ENCODE measurements at places on chromosomes 5 and 9. TPM values are rescaled to one million over a fixed set of nuclear protein-coding genes. Genes with fewer than 3 reads are reported as not detected.

DNA sequence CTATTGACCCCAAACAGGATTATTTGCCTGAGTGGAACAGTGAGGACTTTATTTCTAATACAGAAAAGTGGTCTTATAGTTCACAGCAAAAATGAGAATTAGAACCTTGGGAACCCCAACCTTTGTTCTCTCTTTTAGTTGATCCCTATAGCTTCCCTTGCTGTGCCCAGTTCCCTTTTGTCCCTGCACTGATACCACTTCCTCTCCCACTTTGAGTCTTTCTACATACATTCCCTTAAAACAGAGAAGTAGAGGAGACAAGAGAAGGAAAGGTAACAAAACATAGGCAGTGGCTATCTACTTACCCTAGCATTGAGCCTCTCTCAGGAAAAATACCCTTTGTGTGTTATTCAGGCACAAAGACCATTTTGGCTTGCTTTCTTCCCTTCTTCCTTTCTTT is 246.4 kb downstream of the FAM114A2 start:
- no peak for DNase-seq

The DIRAS2 gene
- 8.6 TPM for total RNA-seq

- no peak for DNase-seq
Measured at GRCh38 chr9:5593904-5594303, 35.0 kb upstream of the RIC1 start.

The KCNV2 gene
- total RNA-seq: not detected

- DNase-seq: no peak
Measured at GRCh38 chr5:157197086-157197485, 16.4 kb downstream of the ITK start.

The OR1J2 gene
- not detected for total RNA-seq

- no peak for DNase-seq
Measured at GRCh38 chr5:161847941-161848391, at the start of gene GABRA1. GABRA1 (plus strand) TSS chr5:161848120; CDS start chr5:161850811, 2,691 bp downstream.

GRCh38 chr9:109002141-109002540 is 11.2 kb downstream of the CTNNAL1 start:
- no peak for DNase-seq

DNA sequence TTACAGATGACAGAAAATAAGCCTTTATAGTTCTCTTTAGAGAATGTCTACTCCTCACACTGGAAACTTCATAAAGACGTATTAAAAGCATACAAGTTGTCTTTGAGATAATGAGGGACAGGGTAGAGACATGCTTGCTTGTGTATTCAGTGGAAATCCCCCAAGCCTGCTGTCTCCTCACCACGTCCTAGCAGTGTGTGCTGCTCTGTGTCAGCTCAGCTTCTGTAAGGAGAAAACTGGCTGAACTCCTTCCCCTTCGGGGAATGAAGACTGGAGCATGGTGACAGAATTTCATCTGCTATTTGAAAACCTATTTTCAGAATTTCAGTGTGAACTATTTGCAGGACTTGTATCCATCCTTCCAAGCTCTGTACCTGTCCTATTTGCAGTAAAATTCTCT is 9.4 kb downstream of the OR2V2 start:
- DNase-seq: no peak

DNA sequence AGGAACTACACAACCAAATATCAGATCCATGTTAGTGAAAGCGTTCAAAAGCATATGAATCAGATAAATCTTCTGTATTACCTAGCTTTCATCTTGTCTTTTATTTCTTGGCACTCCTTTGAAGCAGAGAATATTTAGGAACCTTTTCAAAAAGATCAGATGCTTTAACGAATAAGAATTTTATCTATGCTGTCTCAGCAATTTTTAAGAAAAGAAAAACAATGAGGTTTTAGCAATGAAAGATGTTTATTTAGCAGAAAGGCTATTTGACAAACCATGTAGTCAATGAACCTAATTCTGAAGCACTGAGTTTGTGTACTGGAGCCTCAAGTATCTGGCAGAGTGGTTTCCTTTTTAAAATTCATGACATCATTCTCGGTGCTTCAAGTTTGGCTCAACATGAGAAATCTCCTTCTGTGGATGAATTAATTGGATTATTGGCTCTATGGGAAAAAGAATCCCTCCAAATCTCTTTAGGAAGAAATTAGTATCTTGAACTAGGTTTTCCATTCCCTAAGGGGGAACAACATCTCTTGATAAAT is 534.7 kb downstream of the CAAP1 start:
- DNase-seq: no peak

- no peak for DNase-seq
Measured at GRCh38 chr5:127647361-127647958, 1.4 kb upstream of the CTXN3 start.

The SLC36A2 gene
- total RNA-seq: not detected

DNA sequence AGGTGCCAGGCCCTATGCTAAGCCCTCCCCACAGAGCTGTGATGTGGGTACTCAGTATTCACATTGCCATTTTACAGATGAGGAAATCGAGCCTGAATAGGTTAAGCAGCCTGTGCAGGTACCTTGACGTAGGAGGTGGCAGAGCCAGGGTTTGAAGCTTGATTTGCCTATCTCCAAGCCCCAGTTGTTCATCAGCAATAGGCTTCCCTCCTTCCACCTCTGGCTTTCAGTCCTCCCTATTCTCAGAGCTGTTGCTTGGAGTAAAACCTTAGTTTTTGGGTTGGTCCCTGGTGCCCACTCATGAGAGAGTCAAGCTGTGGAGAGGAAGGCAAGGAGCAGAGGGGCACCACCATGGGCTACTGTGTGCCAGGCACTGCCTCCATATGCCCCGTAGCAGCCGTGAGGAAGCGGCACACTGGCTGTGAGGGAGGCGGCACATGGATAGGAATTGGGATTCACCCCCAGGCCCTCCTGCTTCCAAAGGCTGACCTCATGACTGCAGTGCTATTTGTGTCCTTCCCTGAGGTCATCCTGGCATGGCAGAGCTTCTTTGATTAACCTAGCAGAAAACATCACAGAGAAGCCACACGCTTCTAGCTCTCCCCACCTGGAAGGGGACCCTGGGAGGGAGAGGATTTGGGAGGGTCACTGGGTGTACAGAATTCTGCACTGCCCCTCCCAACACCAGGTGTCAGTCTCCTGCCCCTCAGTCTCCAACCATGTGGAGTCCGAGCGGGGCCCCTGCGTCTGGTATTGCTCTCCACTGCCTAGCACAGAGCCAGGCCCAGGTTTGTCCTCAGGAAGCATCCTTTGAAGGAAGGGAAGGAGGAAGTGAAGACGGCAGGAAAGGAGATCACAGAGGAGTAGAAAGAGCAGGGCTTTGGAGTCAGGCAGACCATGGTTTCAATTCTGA is 109.8 kb downstream of the RGS3 start:
- DNase-seq: no peak

- no peak for DNase-seq
Measured at GRCh38 chr9:130952065-130952762, 13.2 kb upstream of the FIBCD1 start.

DNA sequence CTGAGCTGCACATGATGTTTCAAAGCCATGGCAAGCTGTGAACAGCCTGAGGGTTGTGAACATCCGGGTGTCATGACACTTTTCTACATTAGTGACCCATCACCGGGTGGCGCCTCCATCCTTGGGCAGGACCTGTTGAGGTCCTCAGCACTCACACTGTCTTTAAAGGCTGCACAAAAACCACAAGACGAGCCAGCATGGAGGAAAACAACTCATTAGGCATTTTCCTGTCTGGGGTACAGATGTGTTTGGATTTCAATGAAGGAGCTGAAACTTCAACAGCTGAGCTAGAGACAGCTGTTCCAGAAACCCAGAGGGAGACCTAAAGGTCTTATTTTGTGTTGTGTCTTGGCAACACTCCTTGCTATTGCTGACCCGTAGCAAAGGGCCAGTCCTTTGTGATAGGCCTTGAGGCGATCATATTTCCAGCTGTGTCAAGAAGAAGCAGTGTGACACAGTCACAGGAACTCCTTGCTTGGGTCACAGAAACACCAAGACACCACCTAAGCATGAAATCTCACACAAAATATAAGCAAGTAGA is 151.8 kb upstream of the VLDLR start:
- peak; percentile 23 for DNase-seq

GRCh38 chr9:80233102-80233843 is 661.5 kb downstream of the TLE4 start:
- DNase-seq: no peak

- DNase-seq: no peak
Measured at GRCh38 chr5:159341145-159341544, 10.9 kb upstream of the IL12B start.

GRCh38 chr5:179008667-179009066 is 13.5 kb upstream of the GRM6 start:
- DNase-seq: no peak

- no peak for DNase-seq
Measured at GRCh38 chr9:70133253-70134208, 89.9 kb downstream of the MAMDC2 start.

The MARCOL gene
- total RNA-seq: not detected

GRCh38 chr5:89942171-89942570 is 467.4 kb downstream of the CETN3 start:
- DNase-seq: no peak

The LIFR gene
- total RNA-seq: 13.7 TPM

The TERT gene
- total RNA-seq: 0.03 TPM

- DNase-seq: no peak
Measured at GRCh38 chr9:89022902-89023301, 31.6 kb downstream of the S1PR3 start.

- peak; percentile 31 for DNase-seq
Measured at GRCh38 chr5:24381861-24382489, 262.8 kb downstream of the CDH10 start.

DNA sequence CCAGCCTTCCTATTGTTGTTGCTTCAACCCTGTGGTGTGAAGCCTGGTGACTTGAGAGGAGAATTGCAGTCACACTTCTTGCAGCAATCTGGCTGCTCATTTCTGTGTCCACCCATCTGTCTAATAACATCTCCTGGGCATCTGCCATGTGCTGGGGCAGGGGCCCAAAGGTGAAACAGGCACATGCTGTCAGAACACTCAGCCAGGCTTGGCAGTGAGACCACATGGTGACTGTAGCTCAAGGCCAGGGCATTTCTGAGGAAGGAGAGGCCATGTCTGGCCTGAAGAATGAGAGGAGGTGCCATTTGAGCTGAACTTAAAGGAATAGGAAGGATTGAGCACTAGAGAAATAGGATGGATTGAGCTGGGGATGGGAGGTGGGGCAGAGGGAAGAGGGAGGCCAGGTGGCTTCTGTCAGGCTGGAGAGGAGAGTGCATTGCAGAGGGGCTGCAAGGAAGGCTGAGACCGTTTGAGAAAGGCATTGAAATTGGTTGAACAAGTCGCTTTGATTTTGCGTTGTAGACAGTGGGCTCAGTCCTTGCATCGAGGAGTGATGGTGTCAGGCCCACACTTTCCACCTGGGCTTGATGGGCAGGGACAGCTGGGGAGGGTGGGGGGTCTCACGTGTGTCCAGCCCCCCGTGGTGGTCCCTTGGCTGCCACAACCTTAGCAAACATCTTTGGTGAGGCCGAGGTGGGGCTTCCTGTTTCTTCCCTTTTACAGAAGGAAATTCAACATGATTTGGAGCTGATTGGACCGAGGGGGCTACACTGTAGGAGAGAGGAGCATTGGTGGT is 222.4 kb downstream of the CACNA1B start:
- no peak for DNase-seq

DNA sequence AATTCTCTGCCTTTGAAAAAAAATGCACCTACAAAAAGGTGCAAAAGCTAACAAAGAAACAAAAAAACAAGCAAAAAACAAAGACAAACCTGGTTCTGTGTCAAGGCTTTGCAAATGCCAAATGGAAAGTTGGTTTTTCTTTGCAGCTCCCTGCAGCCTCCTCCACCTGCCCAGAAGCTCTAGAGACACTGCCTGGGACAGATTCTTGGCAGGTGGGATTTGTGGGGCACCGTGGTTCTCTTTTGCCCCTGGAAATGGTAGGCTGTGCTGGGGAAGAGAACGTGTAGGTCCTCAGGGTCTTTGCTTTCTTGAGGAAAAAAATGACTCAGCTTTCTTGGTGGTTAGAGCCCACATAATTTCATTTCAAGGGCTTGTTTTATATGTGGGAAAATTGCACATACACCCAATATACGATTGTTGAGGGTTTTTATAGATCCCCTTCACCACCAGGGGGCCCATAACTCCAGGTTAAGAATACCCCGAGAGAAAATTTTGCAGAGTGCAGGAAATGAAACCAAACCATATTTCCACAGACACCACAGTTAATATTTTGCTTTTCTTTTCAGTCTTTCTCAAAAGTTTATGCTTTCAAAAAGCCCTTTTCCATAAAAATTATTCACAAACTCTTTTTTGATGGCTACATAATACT is 58.7 kb downstream of the NXNL2 start:
- no peak for DNase-seq

DNA sequence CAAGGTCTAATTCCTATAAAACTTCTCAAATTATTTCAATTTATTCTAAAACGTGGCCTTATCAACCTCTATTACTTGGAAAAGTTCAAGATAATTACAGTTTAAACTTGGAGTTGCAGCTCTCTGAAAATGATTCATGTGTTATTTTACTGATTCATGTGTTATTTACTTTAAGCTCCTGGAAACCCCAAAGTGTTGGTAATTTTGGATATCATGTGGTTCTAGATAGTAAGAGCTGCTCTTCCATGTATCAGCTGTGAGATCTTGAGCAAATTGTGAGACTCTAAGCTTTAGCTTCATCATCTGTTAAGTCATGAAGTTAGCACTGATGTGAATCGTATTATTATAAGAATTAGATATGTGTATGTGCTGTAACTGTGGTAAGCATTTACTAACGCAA is 749.2 kb downstream of the TLE4 start:
- DNase-seq: peak; percentile 23

GRCh38 chr5:84259283-84260045 is 125.2 kb downstream of the EDIL3 start:
- no peak for DNase-seq

DNA sequence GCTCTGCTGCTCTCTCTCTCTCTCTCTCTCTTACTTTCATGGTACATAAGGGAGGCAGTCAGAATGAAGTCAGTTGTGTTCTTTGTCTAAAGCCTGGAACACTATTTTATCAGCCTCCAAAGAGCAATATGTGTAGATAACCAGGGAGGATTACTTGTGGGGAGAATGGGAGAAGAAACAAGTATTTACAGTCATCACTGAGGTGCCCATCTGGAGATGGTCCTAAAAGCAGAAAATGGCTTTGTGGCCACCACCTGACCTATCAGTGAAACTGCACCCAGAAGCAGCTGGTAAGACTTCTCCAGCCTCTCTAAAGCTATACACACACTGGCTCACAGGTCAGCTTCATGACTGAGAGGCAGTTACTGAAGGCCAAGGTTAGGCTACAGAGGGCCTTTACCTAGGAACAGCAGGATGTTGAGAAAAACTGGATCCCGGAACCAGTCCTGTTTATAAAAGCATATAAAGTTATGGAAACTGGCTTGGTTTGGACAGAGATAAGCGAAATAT is 75.1 kb downstream of the MRPS27 start:
- peak; percentile 36 for DNase-seq

- DNase-seq: no peak
Measured at GRCh38 chr5:74442466-74442865, 198.1 kb downstream of the ENC1 start.

DNA sequence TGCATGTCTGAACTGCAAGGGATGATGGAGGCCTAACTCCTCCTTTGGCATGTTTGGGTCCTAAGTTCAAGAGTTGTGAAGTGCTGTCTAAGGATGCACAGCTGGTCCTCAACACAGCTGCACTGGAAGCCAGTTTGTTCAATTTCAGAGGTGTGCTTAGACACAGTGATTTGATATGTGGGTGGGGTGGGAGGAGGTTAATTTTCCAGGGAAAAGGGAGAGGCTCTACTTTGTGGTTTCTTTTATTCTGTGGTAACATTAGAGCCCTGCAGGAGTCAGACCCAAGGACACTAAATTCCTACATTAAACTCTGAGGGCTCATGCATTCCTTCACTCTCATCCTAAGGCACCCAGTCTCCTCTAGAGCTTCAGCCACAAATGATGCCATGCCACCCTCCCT is 188.4 kb upstream of the MAST4 start:
- DNase-seq: no peak

- no peak for DNase-seq
Measured at GRCh38 chr5:93325946-93326345, 255.1 kb downstream of the NR2F1-AS1 start.
